Activated CD8-positive, alpha-beta T cell treated with anti-CD3 and anti-CD28 coated beads for 36 hours (primary cell): ENCODE measurements at places on chromosomes 3 and 15. TPM values are rescaled to one million over a fixed set of nuclear protein-coding genes. Genes with fewer than 3 reads are reported as not detected.

DNA sequence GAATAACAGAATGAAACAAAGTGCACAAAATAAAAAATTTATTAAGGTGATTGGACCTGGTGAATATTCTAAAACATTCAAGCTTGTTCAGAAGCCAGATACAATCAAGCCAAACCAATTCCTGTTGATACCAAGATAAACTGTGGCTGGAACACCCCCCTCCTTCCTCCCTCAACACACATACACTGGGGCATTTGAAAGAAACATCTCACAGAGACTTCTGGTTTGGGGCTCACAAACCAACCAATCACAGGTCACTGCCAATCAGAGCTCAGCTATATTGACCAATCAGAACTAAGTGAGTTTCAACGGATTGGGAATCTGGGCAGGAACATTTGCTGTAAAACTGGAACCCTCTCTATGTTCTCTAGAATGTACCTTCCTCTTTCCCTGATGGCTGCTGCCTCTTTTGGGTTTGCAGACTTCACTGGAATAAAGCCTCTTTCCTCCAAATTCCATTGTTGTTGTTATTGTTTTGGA is 340.6 kb upstream of the GOLIM4 start:
- no peak for DNase-seq

DNA sequence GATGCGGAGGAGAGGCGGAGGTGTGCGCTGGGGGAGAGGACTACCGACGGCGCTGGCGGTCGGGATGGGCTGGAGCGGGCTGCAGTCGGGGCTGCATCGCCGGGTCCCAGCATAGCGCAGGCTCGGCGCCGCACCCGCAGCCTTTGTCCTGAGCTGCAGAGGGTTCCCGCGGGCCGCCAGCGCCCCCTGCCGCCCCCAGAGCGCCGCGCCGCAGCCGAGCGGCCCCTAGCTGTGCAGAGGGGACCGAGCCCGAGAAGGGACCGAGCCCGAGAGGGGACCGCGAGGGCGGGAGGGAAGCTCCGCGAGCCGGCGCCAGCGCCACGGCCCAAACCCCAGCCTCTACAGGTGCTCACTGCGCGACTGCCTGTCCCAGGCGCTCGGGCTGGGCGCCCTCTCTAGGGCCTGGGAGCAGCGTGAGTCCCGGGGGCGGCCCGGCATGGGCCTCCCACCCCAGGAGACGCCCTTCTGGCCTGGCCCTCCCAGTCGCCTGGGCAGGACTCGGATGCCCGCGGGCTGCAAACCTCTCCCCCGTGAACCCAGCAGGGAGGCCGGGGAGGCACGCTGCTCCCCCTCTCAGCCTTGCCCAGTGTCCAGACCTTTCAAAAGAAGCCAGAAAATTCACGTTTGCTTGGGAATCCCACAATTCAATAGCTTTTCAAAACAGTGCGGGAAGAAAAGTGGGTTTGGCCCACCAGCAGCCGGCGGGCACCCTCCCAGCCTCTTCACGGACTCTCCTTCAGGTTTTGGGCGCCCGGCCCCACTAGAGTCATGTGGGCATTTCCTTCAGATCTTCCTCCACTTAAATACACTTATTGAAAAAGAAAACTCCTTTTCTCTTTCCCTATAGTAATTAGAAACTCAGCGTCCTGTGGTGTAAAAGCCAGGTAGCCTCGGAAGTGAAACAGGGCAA is 134.7 kb downstream of the TPRA1 start:
- peak; percentile 76 for DNase-seq

DNA sequence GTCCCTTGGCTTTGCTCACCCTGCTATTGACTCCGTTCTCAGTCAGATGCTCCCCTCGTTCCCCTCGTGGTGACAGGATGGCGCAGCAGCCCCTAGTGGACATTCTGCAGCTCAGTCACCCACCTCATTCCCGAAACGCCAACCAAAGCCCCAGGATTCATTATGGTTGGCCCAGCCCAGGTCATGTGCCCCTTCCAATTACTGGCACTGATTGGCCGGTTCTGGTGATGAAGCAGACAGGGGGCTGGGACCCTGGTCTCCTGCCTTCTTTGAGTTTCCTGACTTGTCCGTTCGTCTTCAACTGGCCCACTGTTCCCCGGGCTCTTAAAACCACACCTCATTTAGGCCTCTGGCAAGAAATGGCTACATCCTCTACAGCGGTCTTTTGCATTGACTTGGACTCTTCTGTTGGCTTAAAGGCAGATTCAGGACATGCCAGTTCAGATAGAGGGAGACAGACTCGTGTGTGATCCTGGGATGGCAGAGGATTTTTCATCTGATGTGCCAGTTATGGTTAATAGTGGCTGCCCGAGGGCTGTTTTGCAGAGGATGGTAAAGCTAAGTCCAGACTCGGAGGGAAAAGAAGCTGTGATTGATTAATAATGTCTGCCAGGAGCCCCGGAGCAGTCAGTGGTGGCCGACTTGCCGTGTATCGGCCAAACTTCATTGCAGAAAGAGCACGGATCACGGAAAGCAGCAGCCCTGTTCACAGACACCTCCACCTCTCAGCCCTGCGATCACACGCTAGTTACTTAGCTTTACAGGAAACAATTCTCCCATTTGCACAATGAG is 37.8 kb downstream of the LSM3 start:
- DNase-seq = peak; percentile 29

GRCh38 chr15:60928970-60929369 is 300.1 kb downstream of the RORA start:
- no peak for DNase-seq

DNAH12 gene
- total RNA-seq = 0.07 TPM

DNA sequence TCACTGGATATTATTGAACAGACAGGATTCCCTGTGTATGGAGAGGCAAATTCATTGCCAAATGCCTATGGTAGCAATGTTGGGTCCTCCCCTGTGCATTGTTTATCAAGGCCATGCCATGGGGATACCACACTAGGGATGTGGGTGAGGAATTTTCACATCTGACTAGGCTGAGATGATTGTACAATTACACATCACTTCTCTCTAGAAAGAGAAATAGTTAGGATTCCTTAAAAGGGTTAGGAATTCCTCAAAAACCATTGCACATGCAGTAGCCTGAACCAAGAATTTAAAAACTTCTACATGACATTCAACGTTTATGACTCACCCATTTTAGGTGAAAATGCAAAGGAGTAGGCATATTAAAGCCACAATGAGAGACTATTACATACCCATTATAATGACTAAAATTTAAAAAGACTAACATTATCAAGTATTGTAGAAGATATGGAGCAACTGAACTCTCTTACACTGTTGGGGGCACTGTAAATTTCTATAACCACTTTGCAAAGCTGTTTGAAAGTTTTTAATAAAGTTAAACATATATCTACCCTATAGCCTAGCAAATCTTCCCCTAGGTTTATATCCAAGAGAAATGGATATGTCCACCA is 175.9 kb downstream of the THRB start:
- DNase-seq = no peak

ROPN1 gene
- total RNA-seq = not detected

GOLGA6A gene
- not detected for total RNA-seq

DNA sequence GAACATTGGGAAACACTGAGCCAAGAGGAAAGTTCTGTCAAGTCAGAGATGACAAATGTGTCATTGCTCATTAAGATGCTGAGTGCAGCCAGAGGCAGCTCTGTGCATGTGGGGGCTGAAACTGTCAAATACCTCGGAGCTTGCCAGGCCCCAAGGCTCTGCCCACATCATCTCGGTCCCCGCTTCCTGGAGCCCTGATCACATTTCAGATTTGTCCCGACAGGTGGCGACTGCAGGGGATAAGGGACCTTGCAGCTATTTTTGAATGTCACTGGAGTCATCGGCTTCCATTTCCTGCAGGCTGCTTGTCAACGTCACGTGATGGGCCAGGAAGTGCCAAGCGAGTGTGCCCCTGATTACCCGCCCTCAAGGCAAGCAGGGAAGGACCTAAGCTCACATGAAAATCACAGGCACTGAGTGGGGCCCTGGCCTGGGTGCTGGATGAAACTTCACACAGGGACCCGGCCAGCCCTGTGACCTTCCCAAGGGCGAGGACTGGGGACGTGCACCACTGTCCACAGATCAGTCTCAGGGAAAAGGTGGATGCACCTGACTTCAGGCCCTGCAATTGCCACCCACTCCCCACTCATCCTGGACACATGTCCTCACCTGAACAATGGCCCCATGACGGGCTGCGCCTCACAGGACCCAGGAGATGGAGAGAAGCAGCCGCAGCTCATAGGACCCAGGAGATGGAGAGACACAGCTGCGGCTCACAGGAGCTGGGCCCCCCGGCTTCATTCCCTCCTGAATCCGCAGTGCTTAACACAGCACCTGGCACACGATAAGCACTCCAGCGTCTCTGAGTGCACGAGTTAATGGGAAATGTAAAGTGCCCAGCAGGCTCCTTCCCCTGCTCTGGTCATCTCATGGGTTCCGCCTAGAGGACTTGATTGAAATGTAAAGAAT is 73.4 kb downstream of the NUP210 start:
- peak; percentile 93 for DNase-seq

DNA sequence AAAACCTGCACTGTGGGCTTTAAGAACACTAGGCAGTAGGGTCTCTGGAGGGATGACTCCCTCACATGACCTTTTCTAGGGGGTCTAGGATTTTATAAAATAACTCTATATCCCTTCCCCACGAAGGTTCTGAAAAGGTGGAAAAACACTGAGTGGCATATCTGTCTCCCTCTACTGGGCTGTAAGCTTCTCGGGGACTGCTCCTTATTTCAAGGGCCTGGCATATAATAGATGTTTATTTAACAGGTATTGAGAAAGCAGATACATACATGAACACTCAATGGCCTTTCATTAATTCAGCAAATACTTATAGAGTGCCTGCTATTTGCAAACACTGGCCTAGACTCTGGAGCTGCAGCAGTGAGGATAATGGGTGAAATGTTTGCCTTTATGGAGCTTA is 146.2 kb upstream of the WNT5A start:
- DNase-seq = no peak

DNA sequence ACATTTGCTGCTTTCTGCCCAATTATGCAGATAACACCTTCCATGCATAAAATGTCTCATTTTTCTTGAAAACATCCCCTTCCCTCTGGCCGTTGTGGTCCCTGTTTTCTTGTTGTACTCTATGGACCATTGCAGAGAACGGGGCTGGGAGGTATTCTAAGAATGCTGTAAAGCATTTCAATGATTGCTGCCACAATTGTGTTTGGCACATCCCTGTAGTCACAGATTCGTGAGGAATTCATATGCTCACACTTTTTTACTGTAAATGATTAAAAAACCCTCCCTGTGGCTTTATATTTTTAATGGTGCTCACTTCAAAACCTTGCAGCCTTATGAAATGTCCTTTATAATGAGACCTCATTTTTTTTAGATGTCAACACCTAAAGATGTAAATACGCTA is 207.2 kb upstream of the GBE1 start:
- DNase-seq = no peak

GABRB3 gene
- 0.16 TPM for total RNA-seq

DNA sequence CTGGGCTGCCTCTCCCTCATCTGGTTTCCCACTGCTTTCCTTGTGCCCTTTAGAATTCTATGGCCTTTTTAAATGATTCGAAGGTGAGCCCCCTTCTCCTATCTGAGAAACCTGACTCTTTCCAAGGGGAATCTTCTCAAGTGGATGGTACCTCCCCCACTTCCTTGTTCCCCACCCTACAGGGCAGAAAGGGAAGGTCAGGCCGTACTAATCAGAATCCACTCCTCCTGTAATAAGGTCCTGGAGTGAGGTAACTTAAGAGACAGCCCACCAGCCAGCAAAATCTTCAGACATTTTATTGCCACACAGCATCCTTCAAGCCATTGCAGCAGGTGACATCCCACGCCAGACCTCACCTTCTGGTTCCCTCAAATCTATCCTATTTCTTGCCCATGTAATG is 84.5 kb downstream of the MINAR1 start:
- no peak for DNase-seq

DNA sequence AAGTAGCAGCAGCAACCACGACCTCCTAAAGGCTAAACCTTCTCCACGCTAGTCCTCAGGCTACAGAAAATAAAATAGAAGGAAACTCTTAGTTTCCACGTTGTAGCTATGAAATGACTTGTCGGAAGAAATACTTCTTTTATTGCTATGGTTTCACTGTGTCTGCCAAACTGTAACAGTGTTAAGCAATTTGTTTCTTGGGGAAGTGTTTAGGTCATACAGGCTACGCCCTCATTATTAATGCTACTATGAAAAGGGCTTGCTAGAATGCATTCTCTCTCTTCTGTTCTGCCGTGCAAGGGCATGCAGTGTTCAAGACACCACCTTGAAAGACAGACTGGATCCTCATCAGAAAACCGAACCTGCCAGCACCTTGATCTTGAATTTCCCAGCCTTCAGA is 462.7 kb downstream of the PLOD2 start:
- DNase-seq = no peak

C3orf18 gene
- 37.9 TPM for total RNA-seq

DNA sequence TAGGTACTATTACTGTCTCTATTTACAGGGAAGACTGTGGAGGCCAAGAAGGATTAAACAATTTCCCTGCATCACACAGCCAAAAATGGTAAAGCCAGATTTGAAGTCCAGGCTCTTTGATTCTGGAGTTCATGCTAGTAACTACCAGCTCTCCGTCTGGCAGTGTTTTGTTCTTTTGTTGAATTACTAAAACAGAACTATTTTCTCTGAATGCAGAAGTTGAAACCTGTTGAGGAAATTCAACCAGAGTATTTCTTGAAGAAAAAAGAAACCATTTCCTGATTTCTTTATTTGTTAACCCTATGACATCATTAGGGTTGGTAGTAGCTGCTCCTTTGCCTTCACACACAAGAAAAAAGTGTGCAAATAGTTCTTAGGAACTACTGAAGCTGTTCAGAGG is 34.3 kb downstream of the CRTC3 start:
- no peak for DNase-seq

CFAP91 gene
- not detected for total RNA-seq

- DNase-seq = no peak
Measured at GRCh38 chr3:149276619-149277018, 55.0 kb upstream of the CP start.

- no peak for DNase-seq
Measured at GRCh38 chr3:134282659-134283047, 32.0 kb upstream of the RYK start.

GRCh38 chr3:12613250-12613649 is 50.7 kb downstream of the RAF1 start:
- peak; percentile 13 for DNase-seq

CACNA2D3 gene
- not detected for total RNA-seq

DNA sequence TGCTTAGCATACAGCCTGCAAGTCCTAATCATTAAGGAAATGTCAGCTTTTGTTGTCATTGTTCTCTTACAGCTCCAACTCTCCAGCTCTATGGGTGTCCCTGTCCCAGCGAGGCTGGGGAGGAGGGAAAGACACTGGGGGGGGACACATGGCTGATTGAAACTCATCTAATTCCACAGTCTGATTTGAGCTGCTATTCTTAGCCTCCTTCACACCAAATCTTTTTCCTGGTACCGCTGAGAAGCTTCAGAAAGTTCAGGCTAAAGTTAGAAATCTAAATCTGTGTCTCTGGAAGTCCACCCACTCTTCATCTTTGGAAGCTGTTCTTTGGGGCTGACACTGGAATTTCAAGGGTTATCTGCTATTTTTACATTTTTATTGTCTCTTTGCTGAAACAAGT is 61.3 kb upstream of the RASGRP1 start:
- no peak for DNase-seq

LMCD1 gene
- 2.1 TPM for total RNA-seq

GRCh38 chr3:45978006-45978761 is 17.4 kb downstream of the FYCO1 start:
- DNase-seq = peak; percentile 90
